ENCODE measurements at places on chromosomes 1 and 21.

DNA sequence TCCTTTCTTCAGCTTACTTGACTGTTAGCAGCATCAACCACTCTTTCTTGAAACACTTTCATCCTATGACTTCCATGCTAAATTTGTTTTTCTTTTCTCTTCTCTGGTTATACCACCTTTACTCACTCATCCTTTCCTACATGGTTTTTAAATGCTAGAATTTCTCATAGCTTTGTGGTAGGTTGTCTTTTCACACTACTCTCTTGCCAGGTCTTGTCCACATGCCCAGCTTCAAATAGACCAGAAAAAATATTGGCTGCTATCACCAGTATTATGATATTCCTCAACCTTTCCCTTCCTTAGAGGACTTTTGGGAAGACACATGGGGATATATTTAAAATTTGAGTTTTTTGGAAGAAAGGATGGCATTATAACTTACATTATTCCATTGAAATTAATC is 48.8 kb downstream of the PPP1R12B start:
- no peak overlapping the region for H3K4me3 ChIP-seq
- no peaks in the 10 kb centered on the region for H3K36me3 ChIP-seq
- peaks cover 56% of the 10 kb centered on the region for H3K4me1 ChIP-seq

DNA sequence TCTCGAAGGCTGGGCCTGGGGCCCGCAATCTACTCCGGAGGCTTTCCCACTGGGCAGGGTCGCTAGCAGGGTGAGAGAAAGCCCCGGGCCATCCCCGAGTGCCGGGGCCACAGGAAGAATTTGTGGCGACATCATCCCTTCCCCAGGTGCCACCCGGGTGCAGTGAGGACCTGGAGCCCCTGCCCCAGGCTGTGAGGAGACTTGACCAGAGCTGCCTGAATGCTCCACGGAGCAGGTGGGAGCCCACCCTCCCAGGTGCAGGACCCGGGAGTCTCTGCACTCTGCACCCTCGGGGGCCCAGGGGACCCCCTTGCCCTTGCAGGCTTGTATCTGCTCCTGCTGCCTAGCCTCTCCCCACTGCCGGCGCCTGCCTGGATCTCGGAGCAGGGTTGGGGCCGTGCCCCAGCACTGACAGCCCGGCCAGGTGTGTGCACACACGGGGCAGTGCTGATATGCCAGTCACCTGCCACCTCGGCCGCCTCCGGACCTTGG is 67.5 kb upstream of the RGS7 start:
- H3K36me3 ChIP-seq, result no peaks in the 10 kb centered on the region
- no peak for DNase-seq
- H3K27ac ChIP-seq, result no peak overlapping the region

DNA sequence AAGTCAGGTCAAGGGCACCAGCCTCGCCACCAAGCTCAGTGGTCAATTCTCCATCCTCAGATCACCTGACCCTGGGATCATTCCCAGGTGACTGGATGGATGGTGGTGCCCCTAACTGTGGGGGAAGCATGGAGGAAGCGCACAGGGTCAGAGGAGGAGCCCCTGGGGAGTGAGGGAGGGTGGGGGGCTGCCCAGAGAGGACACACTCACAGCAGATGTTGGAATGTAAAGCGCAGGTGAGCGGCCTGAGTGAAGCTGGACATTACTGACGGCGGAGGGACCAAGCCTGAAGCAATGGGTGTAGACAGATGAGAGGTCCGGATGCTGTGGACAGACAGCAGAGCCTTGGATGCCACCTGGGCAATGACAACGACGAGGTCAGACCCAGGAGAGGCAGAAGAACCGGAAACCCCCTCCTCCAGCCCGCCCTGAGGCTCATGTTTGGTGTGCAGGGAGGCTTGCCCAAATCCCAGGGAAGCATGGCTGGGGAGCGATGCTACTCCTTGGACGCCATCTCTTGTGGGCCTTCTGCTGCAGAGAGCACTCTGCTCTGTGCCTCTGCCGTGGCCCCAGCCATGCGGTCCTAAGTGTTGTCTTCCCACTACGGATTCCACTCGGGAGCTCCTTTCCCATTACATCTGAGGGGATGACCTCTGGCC is 5.7 kb upstream of the CPLANE2 start:
- peaks cover 13% of the 10 kb centered on the region for H3K4me1 ChIP-seq
- H3K36me3 ChIP-seq, result no peaks in the 10 kb centered on the region
- no peak overlapping the region for H3K27ac ChIP-seq
- no peak for DNase-seq
- no peaks in the 10 kb centered on the region for H3K27me3 ChIP-seq

DNA sequence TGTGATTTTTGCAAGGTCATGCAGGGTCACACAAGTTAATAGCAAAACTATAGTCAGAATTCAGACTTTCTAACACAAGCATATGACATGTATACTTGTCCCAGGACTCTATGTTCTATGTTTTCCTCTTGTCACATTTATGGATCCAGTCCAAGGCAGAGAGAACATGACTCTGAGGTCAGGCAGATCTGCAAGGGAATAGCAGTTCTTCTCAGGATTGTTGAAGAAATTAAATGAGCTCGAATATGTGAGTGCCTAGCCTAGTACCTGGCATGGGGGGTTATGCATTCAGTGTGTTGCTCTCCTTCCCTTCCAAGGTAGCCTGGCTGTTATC is 9.5 kb upstream of the RPTN start:
- no peaks in the 10 kb centered on the region for H3K27me3 ChIP-seq
- H3K36me3 ChIP-seq, result no peaks in the 10 kb centered on the region
- no peak for DNase-seq

DNA sequence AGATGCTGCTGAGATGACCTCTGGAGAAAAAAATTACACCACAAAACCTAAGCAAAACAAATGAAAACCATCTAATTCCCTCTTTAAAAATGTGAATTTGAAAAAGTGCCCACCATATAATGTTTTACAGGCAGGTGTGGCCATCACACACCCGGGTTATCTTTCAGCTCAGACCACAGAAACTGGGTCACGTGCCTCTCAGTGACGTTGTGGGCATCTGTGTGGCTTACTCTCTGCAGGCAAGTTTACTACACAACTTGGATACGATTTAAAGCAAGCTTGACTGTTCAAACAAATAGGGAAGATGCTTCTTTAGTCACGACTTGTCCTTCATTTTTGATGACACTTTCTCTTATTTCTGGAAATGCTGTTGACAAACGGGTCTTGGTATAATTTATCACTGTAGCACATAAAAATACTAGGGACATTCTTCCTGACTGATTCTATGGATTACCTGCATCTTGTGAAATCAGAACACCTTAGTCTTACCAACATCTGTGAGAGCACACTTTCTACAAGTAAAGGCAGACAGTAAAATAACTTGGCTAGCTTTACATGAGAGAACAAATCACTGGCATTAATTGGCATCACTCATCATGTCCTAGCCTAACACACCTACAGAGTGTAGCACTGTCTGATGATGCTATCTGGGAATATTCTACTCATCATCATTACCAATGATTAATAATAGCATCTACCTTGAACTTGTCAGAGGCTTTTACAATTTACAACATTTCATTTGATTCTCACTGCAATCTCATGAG is 89.3 kb upstream of the EDEM3 start:
- peaks cover 13% of the 10 kb centered on the region for H3K4me1 ChIP-seq
- no peaks in the 10 kb centered on the region for H3K36me3 ChIP-seq
- no peak overlapping the region for H3K4me3 ChIP-seq
- H3K27me3 ChIP-seq, result no peaks in the 10 kb centered on the region
- no peak overlapping the region for H3K27ac ChIP-seq

DNA sequence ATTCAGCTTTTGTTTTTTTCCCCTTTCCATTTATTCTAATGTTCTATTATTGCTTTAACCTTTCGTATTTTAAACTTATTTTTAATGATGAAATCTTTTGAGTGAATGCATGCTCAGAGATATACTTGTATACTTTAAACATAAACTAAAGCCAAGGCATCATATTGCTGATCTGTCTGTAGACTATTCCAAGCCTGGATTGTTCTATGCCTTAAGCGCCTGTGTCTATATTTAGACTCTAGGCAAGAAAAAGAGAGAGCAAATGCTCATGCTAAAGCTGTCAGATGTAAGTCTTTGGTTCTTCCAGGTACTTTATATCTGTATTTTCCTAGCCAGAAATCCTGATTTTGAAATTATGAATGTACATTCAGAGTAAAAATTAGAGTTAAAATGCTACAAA is 14.4 kb downstream of the SH3GLB1 start:
- H3K4me3 ChIP-seq, result no peak overlapping the region
- peaks cover 34% of the 10 kb centered on the region for H3K36me3 ChIP-seq
- H3K27ac ChIP-seq, result peak overlapping the region; percentile 98
- peaks cover 71% of the 10 kb centered on the region for H3K4me1 ChIP-seq
- DNase-seq, result no peak

Data from gastrocnemius medialis (tissue), 4 donors.